ENCODE measurements at places on chromosomes 6 and 20.

- no peak for DNase-seq
These were observed 97.9 kb upstream of the PTPRT start for GRCh38 chr20:43287637-43288036.

DNA sequence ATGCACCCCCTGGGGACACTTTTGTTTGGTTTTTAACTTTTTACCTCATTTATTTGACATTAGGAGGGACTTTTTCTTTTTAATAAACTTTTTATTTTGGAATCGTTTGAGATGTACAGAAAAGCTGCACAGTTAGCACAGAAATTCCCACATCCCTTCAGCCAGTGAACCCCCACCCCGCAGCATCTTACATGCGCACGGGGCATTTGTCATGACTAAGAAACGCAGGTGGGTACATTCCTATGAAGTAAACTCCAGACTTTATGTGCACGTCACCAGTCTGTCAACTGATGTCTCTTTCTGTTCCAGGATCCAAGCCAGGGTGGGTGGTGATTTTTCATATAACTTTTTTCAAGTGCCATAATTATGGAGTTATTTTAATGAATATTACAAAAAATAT, 4.9 kb upstream of the ZNF831 start:
- no peak for DNase-seq

GRCh38 chr6:27130668-27131428, 116.7 kb upstream of the PRSS16 start:
- DNase-seq, result no peak

DNA sequence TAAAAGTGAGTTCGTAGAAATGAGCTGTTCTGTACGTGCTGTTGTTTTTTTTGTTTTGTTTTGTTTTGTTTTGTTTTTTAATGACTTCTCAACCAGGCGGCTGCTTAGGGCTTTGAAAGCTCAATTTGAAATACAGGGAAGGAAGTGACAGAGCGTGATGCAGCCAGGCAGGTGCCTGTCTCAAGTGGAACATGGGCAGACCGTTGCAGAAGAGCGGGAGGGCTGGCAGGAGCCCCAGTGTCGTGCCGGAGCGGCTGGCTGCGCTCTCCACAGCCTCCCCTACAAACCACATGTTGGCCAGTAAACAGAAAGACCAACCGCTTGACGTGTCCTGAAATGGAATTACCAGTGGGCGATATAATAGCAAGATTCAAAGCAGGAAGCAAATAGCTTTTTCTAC, 164.9 kb upstream of the RREB1 start:
- no peak for DNase-seq

- no peak for DNase-seq
These were observed 4.9 kb downstream of the PREX1 start for GRCh38 chr20:48822879-48823385.

GRCh38 chr20:45433316-45433715, 17.4 kb downstream of the PIGT start:
- DNase-seq, result peak; percentile 71

GRCh38 chr6:7446619-7447325, 57.2 kb downstream of the RIOK1 start:
- DNase-seq, result no peak

DNA sequence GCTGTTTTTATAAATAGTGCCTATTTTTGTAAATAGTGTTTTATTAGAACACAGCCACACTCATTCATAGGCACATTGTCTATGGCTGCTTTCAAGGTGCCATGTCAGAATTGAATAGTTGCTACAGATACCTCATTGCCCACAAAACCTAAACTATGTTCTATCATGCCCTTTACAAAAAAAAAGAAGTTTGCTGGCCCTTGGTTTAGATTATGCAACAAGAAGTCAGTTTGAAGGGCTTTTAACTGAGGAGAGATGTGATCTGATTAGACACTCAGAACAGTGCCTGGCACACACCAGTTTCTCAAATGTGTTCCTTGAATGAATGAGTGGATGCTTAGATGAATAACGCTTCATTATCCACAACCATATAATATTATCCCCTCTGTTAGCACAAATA, 366.1 kb downstream of the MAFB start:
- DNase-seq, result no peak

DNA sequence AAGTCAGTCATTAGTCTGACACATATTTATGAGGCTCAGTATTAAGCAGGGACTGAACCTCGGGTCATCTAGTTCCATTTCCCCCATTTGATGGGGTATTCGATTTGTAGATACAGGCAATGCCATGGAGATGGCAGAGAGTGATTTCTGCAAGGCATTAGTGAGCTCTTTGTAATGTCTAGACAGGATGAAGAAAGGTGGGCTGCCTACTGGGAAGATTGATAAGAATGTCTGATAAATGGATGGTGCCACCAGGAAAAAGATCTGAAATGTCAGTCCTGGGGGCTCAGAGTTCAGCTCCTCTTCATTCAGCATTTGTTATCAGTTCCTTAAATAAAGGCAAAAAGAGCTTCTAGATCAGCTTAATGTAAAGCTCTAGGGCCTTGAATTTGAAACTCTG, 51.4 kb downstream of the HS3ST5 start:
- DNase-seq, result no peak

GRCh38 chr6:166297606-166298005, 10.6 kb downstream of the PRR18 start:
- no peak for DNase-seq

GRCh38 chr20:35729836-35730582, 12.1 kb downstream of the RBM39 start:
- DNase-seq, result no peak

DNA sequence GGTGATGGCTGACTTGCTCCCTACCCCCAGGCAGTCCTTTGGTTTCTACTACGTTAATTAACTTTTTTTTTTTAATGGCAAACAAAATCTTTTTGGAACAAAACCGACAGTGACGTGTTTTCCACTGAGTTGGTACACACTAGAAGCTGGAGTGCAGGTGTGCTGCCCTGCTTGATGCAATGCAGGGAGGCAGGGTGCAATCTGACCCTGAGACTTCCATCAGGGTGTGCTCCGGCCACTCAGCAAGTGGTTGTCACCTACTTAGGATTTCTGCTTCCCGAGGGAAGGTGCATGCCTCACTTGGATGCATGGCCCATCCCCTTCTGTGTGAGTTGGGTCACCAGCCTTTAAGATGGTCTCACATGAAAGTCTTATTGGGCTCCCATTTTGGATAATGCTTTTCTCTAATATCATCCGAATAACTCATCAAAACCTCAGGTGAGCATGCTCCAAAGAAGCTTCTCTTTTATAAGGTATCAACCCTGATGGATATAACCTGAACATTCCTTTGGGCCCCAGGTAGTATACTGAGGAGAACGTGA, 14.0 kb downstream of the RREB1 start:
- DNase-seq, result no peak

- DNase-seq, result no peak
These were observed 51.4 kb downstream of the SULF2 start for GRCh38 chr20:47733892-47734291.

DNA sequence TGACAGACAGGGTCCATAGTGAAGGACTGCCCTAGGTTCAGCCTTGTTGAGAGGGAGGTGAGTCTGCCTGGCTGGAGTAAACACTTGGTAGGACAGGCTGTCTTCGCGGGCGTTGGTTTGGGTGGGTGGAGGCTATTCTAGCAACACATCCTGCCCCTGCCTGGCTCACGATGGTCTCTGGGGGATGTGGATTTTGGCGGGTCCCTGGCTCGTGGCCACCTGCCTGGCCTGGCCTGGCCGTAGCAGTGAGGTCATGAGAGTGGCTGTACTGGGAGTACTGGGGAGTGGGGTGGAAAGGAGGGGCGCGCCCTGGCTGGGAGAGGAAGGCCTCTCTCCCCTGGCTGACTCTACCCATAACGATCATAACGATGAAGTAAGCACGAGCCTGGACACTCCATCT, 30.2 kb upstream of the MRPS18A start:
- DNase-seq, result no peak

DNA sequence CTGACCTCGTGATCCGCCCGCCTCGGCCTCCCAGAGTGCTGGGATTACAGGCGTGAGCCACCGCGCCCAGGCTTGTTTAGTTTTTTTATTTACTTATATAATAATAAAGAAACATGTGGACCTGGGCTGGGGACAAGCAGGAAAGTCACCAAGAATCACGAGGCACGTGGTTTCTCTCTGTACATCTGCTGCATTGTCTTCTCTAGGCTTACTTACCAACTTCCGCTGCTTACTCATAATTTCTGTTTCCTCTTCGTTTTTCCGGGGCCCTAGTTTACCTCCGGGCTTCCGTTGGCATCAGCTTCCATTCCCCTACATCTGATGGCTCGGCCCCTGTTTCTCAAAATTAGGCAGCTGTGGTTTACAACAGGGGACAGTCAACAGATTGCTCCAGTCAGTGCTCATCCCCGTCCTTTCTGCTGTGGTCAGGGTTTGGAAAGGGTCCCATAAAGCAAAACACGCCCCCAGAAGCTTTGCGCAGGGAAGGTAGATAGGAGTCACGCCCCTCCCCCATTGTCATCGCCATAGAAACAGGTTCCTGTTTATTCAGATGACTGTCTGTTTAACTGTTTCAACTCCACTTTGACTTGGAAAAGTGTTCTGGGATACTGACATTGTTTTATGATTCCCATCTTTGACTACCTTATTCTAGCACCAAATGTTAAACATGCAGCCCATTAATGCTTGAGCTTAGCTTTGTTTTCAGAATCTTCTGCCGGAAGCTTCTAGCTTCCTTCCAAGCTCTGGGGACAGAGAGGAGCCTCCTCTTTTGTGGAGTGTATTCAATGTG, 31.9 kb upstream of the TXLNB start:
- peak; percentile 88 for DNase-seq

- DNase-seq, result no peak
These were observed 83.3 kb downstream of the SPTLC3 start for GRCh38 chr20:13092111-13092510.

DNA sequence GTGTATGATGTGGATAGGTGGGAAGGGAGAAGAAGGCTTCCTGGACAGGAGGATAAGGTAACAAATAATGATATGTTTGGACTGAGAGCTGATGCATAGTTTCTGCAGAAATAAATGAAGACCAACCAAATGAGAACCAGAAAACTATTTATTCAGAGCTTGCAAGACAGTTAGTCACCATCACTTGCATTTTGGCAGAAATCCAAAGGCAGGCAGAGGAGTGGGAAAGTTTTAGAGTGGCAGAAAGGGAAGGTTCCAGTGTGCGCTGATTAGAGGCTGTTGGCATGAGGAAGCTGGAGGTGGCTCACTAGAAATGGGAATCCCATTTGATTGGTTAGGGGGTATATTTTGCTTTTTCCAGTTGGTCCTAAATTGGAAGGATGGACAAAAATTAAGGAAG, 13.0 kb upstream of the F13A1 start:
- DNase-seq, result no peak

- no peak for DNase-seq
These were observed 1.3 kb downstream of the SMIM13 start for GRCh38 chr6:11094941-11095340.

- no peak for DNase-seq
These were observed 46.1 kb downstream of the POU3F2 start for GRCh38 chr6:98880486-98880885.

DNA sequence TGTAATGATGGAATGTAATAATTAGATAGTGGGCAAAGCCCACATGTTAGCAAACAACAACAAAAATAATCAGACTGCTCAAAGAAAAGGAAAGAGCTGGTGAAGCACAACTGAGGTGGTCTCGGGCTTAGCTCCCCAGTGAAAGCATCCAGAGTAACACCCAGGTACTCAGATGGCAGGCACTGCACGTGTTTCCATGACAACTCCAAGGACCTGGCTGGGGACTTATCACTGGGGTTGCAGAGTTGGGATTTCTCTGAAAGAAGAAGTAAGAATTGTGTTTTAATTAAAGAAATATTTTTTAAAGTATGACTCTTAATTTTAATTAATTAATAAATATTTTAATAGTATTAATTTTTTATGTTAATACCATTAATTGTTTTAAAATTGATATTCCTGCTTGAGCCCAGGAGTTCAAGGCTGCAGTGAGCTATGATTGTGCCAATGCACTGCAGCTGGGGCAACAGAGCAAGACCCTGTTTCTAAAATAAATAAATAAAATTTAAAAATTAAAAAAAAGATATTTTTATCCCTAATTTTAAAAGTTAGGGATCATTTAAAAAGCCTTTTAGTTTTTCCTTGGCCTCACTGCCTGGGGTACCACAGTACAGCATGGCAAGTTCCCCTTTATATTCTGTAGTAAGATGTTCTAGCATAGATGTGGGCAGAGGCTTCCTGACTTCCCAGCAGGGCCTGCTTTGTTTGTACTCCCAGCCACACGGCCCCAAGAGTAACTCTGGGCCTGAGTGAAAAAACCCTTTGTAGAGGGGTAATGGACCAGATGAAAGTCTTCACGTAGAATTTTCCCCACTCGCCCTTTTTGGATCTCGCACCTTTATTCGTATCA, 42.2 kb upstream of the UST start:
- no peak for DNase-seq

DNA sequence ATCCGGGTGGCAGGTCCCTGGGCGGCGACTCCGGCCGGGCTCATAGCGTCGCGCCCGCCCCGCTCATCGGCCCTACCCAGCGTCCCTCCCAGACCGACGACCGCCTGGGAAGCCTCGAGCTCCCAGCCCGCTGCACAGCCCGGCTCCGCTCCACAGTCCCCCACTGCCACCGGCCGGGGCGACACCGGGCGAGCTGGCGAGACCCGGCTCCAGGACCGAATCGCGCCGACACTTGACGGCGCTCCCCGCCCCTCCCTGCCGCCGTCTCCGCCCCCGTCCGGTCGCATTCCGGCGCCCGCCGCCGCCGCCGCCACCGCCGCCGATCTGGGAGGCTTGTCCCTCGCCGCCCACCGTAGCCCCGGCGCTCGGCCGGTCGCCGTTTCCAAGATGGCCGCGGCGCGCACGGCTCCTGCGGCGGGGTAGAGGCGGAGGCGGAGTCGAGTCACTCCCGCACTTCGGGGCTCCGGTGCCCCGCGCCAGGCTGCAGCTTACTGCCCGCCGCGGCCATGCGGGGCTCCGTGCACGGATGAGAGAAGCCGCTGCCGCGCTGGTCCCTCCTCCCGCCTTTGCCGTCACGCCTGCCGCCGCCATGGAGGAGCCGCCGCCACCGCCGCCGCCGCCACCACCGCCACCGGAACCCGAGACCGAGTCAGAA, at the start of gene MAP3K4:
TSS of gene MAP3K4 (plus strand) at position 364 of the 655 bp plus-strand sequence. CDS start at position 527, 163 bp downstream.
- peak; percentile 88 for DNase-seq

GRCh38 chr6:119347466-119348095, 2.0 kb downstream of the MAN1A1 start:
- DNase-seq, result peak; percentile 72

DNA sequence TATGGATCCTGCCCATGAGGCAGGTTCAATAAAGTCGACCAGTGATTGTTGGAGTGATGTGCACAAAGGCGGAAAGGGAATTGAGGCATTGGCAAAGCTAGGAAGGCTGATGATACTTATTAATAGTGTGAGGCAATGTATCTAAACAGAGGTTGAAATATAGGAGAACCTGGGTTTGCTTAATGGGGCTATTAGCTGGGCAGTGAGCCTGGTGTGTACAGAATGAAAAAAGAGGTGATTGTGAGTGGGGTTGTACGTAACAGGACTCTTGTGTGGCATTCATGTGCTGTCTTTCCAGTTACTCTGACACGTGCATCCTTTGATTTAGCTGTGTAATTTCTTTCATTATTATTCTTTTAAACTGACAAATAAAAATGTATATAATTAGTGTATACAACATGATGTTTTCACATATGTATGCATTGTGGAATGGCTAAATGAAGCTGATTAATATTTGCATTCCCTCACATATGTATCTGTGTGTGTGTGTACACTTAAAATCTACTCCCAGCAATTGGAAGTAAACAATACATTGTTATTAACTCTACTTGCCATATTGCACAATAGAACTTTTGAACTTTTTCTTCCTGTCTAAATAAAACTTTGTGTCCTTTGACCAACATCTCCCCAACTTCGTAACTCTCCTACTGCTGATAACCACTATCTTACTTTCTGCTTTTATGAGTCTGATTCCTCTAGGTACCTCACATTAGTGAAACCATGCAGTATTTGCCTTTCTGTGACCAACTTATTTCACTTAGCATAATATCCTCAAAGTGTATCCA, 220.5 kb upstream of the SLC35B3 start:
- no peak for DNase-seq
